ENCODE measurements at places on chromosomes 3 and 15.

DNA sequence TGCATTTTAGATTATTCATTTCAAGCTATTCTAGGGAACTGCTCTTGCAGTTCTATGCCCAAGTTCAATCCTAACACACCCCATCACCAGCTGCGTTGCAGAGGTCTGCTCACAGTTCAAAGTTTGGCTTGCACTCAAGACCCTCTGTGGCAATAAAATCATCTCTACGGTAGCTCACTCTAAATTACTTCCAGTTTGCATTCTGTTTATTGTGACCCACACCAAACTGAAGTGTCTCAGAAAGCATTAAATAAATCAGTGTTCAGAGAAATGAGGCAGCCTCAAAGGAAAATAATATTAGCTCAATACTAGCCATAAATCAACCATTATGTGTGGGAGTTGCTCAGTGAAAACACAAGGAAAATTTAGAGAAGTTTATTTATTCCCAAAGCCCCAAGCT is 250.3 kb downstream of the MAGI1 start:
- DNase-seq, result no peak

DNA sequence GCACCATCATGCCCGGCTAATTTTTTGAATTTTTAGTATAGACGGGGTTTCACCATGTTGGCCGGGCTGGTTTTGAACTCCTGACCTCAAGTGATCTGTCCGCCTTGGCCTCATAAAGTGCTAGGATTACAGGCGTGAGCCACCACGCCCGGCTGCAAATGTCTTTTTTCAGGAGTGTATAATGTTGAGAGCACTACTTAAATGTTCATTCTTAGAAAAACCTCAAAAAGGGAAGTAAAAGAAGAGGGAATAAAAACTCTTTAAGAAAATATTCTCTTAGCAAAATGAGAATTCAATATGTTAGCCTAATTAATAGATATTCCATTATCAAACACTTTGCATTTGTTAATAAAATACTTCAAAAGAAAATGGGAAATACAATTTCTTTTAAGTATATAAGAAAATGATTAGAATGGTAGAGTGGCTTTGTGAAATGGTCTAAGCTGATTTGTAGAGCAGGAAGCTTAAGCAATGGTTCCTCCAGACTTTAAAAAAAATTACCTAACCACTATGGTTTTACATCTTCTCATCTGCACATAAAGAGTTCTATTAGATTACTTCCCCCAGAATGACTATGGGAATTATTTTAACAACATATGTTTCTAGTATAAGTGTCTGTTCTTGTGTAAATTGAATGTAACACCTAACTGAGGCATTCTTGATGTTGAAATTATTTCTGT is 226.7 kb upstream of the ALCAM start:
- DNase-seq, result no peak

DNA sequence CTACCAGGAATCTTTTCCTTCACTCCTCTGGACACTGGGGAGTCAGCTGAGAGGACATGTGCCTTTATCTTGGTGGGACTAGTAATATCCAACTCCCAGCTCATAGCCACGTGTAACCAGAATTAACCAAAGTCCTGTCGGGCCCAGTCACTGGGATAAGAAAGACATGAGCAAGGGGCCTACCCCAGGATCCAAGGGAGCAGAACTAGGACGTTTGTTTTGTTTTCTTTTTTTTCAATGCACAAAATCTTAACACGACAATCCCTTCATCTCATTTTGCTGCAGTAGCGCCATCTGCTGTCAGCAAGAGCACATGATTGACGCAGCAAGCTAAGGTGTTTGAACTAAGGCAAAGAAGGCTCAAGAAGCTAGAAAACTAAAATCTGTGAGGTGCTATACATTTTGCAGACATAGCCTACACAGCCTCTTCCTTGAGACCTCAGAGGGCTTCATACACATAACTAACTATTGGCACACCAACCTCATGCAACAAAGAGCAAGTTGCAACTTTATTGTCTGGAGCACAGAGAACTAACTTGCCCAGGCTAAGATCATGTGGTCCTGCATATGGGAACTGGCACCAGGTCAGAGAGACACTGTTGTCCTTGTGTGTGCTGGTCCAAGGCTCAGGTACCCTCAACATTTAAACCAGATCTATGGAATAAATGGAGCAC is 43.6 kb downstream of the RLBP1 start:
- peak; percentile 65 for DNase-seq

- no peak for DNase-seq
Measured at GRCh38 chr15:80487839-80488390, 83.7 kb downstream of the ARNT2 start.

GRCh38 chr3:63981980-63982379 is 41.3 kb downstream of the PSMD6 start:
- no peak for DNase-seq

- DNase-seq, result no peak
Measured at GRCh38 chr3:66662894-66663293, 162.1 kb upstream of the LRIG1 start.

- DNase-seq, result peak; percentile 4
Measured at GRCh38 chr3:138367911-138368310, 19.5 kb downstream of the MRAS start.

- DNase-seq, result no peak
Measured at GRCh38 chr3:86895202-86895601, 95.7 kb downstream of the VGLL3 start.

DNA sequence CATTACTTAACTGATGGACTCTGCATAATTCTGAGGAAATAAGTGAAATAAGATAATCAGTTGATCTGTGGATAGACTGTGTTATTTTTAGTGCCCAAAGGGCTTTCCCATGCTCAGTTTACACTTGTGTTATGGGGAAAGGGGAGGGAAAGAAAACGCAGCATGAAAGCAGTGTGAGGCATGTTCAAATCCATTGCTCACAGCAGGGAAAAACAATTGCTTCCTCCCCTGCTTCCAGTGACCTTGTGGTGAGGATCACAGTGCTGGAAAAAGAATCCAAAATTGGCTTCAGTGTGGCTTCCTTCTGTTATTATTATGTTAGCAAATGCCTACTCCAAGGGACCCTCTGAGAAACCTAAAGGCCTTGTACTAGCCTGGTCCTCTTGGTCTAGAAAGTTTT is 285.1 kb upstream of the CDIN1 start:
- no peak for DNase-seq

GRCh38 chr15:86624261-86625036 is 544.8 kb downstream of the AGBL1 start:
- peak; percentile 75 for DNase-seq

DNA sequence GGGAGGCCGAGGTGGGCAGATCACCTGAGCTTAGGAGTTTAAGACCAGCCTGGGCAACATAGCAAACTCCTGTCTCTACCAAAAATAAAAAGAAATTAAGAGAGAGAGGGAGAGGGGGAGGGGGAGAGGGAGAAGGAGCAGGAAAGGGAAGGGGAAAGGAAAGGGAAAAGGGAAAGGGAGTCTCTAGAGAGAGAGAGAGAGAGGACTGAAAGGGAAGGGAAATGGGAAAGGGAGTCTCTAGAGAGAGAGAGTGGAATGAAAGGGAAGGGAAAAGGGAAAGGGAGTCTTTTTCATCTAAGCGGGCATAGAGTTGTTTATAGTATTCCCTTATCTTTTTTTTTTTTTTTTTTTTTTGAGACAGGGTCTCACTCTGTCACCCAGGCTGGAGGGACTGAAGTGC is 148.1 kb downstream of the NEO1 start:
- no peak for DNase-seq

DNA sequence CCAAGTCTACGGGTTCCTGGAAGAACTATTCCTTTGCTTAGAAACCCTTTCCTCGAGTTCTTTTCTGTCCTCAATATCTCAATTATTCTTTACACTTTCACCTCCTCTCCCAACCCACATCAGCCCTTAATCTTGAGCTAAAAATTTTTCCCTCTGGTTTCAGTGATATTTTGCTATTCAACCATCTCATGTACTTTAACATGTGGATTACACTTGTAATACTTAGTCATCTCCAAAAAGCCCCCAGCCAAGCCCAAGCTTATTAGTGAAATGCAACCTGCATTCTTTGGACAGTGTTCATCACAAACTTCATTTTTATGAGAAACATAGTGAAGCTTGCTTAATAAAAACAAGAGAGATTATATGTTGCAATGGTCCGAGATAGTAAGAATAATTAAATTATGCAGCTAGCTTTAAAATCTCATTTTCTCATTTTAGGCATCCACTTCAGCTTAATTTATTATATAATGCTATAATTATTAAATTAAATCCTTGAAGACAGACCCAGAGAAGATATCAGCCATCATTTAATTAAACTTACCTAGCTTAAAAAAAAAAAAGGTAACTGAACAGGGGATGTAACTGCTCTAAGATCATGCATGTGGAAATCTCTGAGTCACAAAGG is 534.5 kb upstream of the TBL1XR1 start:
- no peak for DNase-seq

DNA sequence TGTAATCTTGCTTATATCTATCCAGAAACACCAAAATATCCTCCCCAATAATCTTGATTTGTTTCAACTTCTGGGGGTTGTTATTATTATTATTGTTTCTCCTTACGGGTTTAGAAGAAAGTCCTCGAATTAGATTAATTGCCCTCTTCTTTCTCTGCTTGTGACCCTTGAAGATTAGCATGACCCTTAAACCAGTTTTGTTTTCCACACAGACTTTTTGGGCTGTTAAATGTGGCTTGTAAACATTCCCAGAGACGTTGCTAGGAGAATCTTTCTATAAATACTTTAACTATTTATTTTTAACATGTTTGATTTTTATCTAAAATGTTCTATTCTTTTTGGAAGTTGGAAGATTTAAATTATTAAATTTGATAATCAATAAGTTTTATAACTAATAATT is 4.3 kb upstream of the SUCNR1 start:
- DNase-seq, result no peak

DNA sequence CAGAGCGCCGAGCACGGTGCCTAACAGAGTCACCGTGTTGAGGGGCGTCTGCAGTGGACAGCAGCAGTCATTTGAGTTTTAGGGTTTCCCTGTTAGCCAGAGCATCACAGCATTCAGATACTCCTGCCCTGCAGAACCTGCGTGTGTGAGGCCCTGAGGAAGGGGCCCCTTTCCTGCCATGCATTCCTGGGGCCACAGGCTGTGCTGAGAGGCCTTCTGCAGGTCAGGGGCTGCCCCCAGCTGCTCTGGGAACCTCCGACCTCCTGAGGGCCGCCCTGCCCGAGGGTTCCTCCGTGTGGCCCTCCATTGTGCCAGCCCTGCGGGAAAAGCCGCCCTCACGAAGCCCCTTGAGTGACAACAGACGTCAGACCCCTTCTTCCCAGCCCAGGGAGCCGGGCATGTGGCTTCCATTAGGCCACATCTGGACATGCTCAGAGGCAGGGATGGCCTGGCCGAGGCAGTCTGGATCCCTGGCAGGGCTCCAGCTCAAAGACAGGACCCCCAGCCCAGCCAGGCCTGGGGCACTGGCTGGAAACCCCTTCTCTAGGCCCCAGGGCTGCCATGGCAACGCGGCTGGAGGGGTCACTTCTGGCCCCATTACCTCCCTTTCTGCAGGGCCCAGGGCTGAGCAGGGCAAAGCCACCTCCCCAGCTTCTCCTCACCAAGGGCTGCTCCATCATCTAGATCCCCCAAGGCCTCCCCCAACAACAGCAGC is 25.3 kb downstream of the FBLN2 start:
- DNase-seq, result no peak

DNA sequence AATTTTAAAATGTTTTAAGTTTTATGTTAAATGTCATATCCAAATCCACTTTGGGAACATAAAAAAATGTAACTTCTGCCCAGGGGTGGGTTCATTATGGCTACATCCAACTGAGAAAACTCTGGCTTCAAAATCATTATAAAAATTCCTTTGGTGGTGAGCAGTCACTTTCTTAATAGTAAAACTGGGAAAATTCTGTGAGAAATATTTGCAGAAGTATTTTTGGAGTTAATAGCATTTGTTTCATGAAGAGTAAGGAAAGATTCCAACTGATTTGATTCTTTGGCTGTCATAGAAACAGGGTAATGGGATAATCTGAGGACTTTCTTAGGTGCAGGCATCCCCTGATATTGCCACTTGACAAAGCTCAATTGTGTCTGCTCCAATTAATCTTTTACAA is 38.8 kb downstream of the CPA3 start:
- no peak for DNase-seq

- no peak for DNase-seq
Measured at GRCh38 chr15:59741274-59741906, 52.3 kb upstream of the BNIP2 start.

DNA sequence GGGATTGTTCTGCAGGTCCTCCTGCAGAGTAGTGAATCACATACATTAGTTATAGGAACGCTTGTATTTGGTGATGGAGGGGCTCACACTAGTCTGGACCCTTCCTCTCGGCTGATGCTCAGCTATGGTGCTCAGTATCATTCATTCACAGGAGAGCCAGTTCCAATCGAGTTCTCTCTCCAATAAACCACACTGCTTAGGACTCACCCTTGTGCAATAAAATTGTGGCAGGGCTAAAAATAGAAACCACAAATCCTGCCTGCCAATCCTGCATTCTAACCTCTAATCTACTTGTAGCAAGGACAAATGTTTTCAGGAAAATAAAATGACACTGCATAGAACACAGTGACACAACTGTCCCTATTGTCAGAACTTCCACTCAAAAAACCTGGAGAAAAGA is 138.4 kb upstream of the TBL1XR1 start:
- no peak for DNase-seq

- DNase-seq, result no peak
Measured at GRCh38 chr15:99485153-99485961, 80.4 kb upstream of the MEF2A start.

GRCh38 chr3:65439641-65440284 is 599.0 kb downstream of the MAGI1 start:
- no peak for DNase-seq

DNA sequence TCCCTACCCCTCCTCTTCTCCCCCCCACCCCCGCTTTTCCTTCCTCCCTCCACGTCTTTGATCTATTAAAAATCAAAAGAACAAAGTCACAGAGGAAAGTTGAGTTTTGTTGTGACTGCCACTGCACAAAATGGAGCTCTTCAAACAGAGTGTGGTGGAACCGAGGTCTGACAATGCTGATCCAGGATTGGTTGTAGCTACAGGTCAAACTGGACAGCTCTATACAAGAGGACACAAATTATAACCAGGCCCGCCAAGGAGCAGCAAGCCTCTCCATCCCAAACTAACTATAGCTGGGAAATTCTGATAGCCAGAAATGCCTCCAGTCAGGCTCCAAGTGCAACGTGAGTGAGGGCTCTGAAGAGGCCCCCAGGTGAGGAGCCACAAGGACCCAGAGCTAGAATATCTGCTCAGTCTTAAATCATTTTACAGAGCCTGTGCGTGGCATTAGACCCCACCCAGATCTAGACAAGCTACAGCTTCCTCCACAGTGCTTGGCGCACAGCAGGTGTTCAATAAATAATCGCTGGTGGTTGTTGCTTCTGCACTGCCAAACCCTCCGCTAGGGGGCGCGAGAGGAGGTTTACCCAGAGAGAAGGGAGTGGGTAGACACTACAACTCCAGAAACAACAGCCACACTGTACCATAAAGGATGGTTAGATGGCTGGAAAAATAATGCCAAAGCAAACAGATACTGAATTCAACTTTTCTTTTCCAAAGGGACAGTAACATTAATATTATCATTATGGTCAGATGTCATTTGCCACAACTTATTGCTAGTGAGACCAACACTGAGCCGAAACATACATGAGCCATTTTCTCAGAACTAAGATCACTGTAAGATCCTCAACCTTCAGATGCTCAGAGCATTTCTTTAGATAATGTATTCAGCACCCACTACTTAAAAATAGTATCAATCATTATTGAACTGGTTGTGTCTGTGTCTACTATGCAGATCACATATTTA is 44.6 kb downstream of the ZIC4 start:
- peak; percentile 0 for DNase-seq

GRCh38 chr3:37862219-37862902 is 681 bp downstream of the CTDSPL start:
- DNase-seq, result no peak
